Neuronal stem cell (in vitro differentiated cells): ENCODE measurements at places on chromosomes 3 and 15.

DNA sequence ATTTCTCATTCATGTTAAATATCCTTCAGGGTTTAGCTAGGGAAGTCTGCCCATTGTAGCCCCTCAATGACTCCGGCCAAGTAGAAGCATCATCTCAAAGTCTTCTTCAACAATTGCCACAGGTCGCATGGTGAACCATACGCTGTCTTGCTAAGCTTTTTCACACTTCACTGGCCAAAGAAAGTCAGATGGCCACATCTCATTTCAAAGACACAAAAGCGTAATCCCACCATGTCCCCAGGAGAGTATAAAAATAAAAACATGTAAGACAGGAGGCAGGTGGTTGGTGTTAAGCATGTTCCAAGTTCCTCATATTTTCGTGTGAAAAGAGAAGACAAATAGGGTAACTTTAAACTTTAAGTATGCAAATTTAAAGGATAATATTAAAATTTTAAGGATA, 147.4 kb downstream of the ERC2 start:
- no peak for DNase-seq

DNA sequence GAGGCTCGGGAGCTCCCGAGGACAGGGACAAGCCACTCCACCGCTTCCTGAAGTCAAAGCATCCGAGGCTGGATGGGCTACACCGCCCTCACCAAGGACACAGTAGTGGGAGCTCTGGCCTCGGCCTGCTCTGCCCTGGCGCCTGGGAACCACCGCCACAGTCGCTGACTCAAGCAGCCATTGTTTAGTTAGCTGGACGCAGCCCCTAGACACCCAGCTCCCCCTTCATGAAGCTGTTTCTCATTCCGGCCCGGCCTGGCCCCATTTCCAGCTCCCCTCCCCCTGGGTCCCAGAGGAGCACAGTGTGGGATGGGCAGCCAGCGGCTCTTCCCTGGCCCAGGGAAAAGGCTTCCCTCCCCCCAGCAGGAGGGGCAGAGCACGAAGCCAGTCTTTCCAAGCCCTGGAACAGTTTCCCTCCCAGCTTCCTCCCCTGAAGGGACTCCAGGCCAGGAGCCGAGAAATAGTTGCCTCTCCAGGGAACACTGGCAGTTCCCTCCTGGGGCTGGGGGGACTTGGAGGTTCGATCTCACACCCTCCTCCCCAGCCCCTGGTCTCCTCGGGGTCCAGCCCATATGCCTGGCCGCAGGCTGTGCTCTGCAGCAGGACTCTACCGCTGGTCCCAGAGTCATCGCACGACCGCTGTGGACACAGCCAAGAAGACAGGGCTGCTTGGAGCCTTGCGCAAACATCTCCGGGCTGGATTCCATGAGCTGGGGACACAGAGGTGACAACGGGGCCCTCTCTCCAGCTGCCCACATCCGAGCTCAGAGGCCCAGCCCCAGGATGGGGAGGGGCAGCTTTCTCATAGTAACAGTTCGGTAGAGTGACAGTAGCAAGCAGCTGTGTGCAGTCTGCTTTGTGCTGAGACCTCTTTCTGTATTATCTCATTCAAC, 10.0 kb downstream of the PLXND1 start:
- DNase-seq = no peak

DNA sequence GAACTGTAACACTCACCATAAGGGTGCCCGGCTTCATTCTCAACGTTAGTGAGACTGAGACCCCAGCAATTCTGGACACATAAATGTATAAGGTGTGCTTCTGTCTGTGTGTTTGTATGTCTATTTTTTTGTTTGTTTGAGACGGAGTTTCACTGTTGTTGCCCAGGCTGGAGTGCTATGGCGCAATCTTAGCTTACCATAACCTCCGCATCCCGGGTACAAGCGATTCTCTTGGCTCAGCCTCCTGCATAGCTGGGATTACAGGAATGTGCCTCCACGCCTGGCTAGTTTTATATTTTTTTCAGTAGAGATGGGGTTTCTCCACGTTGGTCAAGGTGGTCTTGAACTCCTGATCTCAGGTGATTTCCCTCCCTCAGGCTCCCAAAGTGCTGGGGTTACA, 43.3 kb upstream of the C2CD4B start:
- no peak for DNase-seq

DNA sequence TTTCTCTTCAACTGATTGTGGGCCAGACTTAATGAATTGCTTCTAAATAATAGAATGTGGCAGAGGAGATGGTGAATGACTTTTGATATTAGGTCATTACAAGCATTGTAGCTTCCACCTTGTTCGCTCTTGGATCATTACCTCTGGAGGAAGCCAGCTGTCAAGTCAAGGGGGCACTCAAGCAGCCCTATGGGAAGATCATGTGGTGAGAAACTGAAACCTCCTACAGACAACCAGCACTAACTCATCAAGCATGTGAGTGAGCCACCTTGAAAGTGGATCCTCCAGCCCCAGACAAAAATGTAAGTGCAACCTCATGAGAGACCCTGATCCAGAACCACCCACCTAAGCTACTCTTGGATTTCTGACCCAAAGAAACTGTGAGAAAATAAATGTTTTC, 109.8 kb upstream of the TBC1D5 start:
- no peak for DNase-seq

DNA sequence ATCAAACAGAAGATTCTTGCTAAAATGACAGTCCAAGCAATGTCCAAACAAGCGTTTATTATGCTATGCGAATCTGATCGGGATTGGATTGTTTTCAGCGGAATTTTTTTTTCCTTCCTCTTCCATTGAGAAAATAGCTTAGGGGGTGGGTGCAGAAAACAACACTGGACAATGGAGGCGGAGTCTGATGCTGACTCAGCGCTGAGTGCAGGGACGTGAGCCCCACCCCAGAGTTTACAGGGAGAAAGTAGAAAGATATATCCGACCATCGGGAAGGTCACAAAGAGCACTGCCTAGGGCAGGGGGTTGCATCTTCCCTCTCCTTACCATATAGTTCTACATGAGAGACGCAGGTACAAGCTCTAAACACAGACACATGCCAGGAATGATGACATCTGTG, 117.0 kb downstream of the FOXP1 start:
- DNase-seq = no peak

DNA sequence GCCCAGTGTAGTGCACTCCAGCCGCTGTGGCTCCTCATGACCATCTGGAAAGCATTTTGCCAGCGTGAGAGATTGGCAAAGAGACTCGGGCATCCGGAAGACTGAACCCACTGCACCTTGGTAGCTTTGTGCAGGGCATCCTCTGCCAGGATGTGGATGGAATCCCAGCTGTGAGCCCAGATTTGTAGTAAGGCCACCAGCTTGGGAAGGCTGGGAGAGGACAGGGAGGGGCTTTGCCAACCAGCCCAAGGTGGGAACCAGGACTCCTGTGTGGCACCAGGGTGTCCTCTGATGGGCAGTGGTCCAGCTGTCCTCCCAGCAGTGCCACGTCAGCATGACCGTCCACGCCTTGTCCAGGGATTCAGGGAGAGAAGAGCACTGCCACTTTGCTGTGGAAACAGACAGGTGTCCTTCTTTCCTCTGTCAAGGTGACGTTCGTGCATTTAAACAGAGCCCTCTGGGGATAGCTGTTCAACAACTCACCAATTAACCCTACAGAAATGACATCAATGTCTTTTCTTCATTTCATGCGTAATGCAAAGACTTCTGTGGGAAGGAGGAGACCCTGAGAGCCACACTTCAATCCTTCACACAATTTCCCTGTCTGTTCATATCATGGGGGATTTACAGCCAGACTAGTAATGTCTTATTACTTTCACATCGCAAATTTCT, 19.1 kb downstream of the KLF15 start:
- DNase-seq = no peak

DNA sequence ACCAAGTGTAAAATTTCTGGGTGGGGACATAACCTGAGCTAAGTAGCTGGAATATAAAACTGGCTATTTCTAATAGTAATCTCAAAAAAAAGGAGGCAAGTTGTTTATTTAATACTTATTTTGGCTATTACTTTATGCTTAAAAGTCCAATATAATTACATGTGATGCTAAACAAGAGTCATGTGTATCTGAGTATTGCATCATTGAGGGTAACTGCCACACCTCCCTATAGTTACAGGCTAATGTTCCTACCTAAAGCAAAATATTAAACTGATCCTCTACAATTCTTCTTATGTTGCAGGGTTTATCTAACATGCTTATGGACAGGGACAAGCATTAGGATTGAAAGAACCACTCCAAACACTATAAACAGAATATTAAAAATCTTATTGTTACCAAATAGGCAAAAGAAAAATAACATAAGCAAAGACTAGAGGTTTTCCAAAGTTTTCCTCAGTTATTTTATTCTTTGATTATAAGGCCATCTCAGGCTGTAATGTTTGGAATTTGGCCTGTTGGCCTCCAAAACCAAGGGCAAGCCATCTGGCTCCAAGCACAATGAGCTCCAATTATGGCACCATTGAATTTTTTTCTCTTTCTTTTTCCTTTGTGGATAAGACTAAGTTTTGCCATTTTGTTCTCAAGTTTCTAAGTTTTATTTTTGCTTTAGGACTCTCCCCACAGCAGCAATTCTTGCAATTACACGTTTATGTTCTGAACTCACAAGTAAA, 75.8 kb upstream of the ABI3BP start:
- no peak for DNase-seq

- peak; percentile 23 for DNase-seq
These were observed 85.6 kb upstream of the PIAS1 start for GRCh38 chr15:67968564-67968963.

DNA sequence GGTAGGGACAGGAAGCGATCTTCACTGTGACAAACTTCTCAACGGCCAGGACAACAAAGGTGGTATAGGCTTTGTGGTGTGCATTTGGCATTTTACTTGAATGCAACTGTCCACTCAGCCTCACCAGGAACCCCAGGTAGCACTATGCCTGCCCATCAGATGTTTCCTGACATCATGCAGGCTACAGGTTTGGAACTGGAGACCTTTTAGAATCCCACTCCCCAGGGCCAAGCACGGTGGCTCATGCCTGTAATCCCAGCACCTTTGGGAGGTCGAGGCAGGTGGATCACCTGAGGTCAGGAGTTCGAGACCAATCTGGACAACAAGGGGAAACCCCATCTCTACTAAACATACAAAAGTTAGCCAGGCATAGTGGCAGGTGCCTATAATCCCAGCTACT, 9.6 kb downstream of the STARD5 start:
- DNase-seq = no peak

GRCh38 chr15:72222393-72222792, 8.6 kb downstream of the PKM start:
- no peak for DNase-seq

DNA sequence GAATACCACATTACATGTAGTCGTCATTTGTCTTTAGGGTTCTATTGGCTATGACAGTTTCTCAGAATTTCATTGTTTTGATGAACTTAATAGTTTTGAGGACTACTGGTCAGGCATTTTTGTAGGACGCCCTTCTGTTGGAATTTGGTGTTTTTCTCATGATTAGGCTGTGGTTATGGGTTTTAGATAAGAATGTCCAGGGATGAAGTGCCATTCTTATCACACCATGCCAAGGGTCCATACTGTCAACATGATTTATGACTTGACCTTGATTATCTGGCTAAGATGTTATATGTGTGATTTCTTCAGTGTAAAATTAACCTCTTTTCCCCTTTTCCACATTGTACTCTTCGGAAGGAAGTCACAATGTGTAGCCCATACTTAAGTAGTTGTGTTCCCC, 135.3 kb downstream of the DIPK2A start:
- no peak for DNase-seq

DNA sequence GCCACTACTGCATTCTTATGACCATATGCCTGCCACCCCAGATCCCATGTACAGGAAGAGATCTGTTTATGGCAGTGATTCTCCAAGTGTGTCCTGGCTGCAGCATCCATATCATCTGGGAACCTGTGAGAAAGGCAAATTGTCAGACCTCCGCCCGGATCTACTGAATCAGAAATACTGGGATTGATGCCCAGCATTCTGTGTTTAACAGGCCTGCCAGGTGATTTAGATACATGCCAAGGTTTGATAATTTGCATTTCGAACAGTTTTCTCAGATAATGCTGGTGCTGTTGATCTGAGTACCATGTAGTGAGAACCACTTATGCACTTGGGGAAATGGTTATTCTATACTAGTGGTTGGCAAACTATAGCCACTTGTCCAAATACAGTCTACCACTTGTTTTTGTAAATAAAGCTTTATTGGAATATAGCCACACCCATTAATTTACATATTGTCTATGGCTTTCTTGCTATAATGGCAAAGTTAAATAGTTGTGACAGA, 165.4 kb downstream of the SSR3 start:
- DNase-seq = no peak

GRCh38 chr3:189974359-189974758, 146.3 kb downstream of the P3H2 start:
- no peak for DNase-seq

GRCh38 chr3:140007081-140007480, 72.1 kb downstream of the CLSTN2 start:
- no peak for DNase-seq

DNA sequence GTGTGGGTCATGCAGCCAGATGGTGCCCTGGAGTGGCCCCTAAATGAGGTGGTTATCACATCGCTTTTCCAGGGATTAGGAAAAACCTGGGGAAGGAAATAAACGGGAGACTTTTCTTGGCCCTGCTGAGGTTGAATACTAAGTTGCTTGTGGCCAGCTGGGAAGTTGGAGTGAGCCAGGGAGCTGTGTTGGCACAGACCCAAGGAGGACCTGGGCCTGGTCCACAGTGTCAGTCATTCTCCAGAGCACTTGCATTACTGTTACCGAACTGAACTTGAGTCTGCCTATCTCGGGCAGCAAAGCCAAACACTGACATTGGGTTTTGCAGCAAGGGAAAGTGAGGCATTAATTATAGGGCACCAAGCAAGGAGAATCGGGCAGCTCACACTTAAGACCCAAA, 339.0 kb downstream of the GABRB3 start:
- DNase-seq = no peak

DNA sequence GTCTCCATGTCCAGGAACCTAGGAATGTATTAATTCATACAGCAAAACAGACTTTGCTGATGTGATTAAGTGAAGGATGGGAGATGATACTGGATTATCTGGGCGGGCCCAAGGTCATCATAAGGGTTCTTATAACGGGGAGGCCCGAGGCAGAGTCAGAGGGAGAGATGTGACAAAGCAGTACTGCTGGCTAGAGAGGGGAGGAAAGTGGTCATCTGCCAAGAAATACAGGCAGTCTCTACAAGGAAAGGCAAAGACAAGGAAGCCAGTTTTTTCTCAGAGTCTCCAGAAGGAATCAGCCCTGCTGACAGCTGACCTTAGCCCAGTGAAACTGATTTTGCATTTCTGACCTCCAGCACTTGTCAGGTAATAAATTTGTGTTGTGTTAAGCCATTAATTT, 66.2 kb upstream of the CORO2B start:
- DNase-seq = no peak

GRCh38 chr3:64909757-64910467, 222.1 kb upstream of the ADAMTS9 start:
- no peak for DNase-seq

DNA sequence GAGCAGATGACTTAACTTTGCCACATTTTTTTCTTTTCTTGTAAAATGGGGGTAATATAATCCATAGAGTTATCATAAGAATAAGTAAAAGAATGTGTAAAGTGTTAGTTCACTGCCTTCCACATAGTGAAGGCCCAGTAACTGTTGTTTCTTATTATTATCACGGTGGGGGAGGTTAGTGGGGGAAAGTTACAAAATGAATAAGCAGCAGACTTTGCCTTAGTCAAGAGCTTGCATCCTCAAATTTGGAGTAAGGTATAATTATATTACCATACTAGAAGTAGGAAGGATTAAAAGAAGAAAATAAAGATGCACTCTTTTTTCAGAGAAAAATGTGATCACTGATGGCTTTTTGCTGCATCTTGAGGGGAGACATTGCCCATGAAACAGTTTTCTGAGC, 247.6 kb downstream of the PTPRG start:
- DNase-seq = no peak

GRCh38 chr3:160103397-160103796, 114.8 kb downstream of the IL12A start:
- no peak for DNase-seq
